Right renal pelvis (tissue), 4 donors: ENCODE measurements at places on chromosomes 16 and 17. TPM values are rescaled to one million over a fixed set of nuclear protein-coding genes. Genes with fewer than 3 reads are reported as not detected.

The CEP295NL gene
- not detected for polyA plus RNA-seq

The PPP1R27 gene
- 0.26 TPM for polyA plus RNA-seq

The TBX2 gene
- 76.5 TPM for polyA plus RNA-seq

The ADAD2 gene
- not detected for polyA plus RNA-seq

The NGFR gene
- 6.0 TPM for polyA plus RNA-seq

The FSCN2 gene
- polyA plus RNA-seq, result 1.1 TPM

The ARHGAP27 gene
- 18.2 TPM for polyA plus RNA-seq

The IFT20 gene
- 52.5 TPM for polyA plus RNA-seq

The DNAJC7 gene
- 134 TPM for polyA plus RNA-seq

The CACNG3 gene
- not detected for polyA plus RNA-seq

The SPN gene
- polyA plus RNA-seq, result 2.2 TPM

The CES5A gene
- polyA plus RNA-seq, result not detected
